ENCODE measurements at places on chromosomes 1 and 21.

GRCh38 chr1:204589409-204590038 is 73.3 kb downstream of the MDM4 start:
- no peak for DNase-seq

DNA sequence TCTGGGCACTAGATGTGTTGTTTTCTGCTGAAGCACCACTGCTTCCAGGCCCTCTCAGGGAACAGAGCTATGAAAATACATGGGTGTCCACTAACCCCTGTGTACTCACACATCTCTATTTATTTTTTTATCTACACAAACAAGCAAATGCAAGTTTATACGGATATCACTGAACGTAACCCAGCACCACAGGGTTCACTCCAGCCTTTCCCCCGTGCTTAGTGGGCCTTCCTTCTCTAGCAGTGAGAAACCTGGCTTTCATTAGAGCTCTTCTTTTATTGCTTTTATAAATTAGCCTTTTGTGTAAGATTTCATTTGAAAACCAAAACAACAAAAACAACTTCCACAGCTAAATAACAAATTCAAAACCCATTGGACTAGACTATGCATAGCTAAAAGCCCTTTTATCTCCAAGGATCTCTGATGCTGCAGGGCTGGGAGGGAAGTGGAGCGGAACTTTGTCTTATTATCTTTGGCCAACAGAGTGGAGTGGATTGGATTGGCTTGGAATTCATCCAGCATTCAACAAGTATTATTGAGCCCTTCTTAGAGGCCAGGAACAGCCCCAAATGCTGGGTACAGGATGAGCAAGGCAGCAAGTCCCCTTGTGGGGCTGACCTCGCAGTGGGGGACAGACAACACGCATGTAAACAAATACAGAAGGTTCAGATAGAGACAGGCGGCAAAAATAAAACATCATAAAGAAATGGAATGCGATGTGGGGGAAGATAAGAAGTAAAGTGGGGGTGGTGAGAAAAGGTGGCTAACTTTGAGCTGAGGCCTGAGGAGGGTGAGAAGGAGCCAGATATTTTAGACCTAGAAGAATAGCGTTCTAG is 371.8 kb upstream of the POU3F1 start:
- no peak for DNase-seq

DNA sequence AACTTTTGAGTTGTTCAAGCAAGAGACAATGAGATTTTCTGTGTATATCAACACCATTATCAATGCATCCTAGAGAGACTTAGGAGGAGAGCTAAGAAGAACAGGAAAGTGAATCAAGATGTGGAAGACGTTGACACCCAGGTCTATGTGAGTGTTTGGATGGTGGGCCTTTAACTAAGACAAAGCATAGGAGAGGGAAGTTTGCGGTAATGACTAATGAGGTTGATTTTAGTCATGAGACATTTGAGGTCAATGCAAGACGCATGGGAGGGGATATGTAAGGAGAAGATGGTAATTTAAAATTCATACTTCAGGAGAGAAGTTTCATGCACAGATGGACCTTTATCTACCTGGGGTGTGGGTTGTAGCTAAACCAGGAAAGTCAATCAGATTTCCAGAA is 269.6 kb downstream of the VAV3 start:
- no peak for DNase-seq

DNA sequence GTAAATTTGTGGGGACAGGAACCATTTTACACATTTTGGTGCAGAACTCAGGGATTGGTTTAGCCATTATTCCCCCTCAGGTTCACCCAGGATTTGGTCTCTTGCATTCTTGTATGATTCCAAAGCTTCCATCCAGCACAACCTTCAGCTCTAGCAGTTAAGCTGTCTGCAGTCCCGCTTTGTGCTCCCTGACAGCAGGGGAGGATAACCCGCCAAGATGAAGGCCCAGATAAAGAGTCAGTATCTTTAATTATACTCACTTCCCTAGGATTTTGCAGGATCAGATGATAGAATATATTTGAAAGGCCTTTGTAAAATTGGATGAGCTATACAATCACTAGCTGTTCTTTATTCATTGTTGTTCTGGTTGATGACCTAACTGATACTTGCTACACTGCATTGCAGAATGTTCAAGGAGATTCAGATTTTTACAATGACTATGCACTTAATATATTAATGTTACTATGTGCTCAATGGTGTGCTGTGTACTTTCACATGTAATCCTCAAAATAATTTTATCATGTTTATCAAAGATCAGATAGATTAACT is 49.8 kb downstream of the SLC16A1 start:
- no peak for DNase-seq

DNA sequence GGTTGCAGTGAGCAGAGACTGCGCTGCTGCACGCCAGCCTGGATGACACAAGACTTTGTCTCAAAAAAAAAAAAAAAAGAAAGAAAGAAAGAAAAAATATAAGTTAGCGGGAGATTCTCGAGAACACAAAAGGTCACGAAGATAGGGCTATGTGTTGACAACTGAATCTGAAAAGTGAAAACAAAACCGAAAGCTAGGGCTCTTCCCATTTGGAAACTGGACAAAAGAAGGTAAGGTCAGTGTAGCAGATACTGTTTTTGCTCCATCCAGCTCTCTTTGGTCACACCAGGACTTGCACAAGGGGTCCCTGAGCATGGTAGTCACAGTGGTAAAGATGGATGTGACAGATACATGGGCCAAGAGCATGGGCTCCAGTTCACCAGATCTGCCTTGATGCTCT is 60.4 kb upstream of the MAP10 start:
- no peak for DNase-seq

GRCh38 chr1:108048301-108049177 is 83.6 kb upstream of the VAV3 start:
- DNase-seq = no peak
